ENCODE measurements at places on chromosomes 16 and 17.

- DNase-seq: no peak
Measured at GRCh38 chr17:71383091-71383490, 737.7 kb upstream of the SOX9 start.

DNA sequence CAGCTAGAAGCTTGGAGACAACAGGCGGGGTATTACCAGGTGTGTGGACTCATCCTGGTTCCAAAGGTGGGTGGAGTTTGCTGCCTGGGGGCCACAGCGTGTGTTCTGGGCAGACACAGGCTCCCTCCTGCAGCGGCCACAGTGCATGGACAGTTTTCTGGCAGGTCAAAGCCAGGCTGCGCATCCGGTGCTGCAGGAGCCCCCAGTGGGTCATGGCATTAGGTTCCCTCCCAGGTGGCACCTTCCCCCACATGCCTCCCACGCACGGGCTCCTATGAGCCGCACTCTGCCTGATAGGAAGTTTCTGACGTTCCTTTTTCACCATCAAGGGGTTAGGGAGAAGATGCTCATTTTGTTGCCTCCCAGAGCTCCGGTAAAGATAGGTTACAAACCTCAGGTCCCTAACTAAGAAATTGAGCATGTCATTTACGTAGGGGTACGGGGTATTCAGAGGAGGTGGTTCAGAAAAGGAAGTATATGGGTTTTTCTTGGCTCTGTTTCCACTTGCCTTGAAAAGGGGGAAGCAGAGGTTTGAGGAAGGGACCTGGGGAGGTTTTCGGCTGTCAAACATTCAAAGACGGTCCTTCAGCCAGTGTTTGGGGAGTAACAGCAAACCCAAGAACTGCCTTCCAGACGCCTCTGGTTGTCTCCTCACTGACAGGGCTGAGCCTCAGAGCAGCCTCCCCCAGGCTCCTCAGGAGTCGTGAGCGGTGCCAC is 32.7 kb upstream of the NAT9 start:
- DNase-seq: no peak

DNA sequence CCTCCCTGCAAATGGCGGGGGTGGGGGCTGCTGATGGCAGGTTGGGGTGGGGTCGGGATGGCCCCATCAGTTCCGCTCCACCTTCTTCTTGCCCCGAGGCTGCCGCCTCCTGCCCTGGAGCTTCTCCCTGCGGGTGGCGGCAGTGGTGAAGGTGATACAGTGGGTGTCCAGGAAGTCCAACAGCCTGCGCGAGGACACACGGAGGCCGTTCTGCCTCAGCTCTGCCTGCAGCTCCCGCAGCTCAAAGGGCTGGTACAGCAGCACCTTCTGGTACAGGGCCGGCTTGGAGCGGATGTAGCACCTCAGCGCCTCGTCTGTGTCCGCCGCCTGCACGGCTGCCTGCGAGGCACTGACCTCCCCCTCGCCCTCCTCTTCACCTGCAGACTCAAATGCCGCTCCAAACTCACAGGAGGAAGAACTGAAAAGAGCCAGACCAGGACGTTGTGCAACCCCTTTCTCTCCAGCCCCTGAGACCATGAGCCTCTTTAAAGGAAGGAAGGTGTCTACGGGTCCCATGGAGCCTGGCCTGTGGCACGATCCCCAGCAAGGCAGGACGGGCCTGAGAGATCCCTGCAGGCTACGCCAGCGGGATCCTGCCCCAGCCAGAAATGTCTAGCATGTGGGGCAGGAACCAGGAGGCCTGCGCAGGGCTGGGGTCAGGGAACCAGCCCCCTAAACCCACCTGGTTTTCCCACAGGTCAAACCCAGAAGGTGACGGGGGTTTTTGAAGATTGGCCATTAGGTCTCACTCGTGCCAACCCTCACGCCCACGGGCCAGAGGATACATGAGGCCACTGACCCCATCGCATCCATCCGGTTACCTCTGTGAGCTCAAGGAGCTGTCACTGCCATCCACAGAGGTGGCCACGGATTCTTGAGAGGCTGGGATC is 5.3 kb upstream of the NLRC3 start:
- no peak for DNase-seq

GRCh38 chr16:4509420-4509819 is 29.2 kb downstream of the CDIP1 start:
- DNase-seq: no peak
